T-helper 9 cell (primary cell): ENCODE measurements at places on chromosomes 7 and 10.

GRCh38 chr7:6246251-6246917, 26.0 kb downstream of the CYTH3 start:
- no peak for DNase-seq

GRCh38 chr10:91796331-91797047, 1.7 kb upstream of the TNKS2 start:
- peak; percentile 41 for DNase-seq

DNA sequence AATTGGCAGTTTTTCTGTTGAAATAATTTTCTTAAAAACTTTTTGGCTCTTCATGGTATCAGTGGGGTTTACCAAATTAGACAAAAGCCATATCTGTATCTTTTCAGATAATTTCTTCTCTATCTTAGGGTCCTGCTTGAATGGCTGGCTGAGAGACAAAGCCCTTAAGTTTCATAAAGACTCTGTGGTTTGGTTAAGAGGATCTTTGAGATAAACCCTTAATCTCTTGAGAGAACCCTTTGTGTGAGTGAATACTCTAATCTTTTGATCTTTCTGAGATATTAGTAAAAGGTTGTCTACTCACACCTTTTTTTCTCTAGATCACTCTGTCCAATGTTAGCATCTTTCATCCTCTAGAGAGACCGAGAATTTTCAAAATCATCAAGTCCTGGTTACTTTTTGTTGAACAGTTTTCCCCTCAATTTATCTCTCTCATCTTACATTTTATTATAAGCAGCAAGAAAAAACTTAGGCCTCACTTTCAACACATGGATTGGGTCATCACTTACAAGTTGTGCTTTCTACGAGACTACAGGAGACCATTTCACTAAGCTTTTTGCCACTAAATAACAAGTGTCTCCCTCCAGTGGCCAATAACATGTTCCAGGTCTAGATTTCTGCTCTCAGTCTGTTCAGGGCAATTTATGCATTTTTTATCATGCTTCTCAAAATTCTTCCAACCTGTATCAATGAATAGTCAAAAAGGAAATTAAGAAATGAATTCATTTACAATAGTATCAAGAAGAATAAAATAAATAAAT, 28.4 kb downstream of the DNAJC9 start:
- DNase-seq = no peak

GRCh38 chr10:29850371-29850770, 209.0 kb downstream of the JCAD start:
- no peak for DNase-seq

- DNase-seq = no peak
These were observed 219.0 kb downstream of the ADRA2A start for GRCh38 chr10:111295788-111296187.

DNA sequence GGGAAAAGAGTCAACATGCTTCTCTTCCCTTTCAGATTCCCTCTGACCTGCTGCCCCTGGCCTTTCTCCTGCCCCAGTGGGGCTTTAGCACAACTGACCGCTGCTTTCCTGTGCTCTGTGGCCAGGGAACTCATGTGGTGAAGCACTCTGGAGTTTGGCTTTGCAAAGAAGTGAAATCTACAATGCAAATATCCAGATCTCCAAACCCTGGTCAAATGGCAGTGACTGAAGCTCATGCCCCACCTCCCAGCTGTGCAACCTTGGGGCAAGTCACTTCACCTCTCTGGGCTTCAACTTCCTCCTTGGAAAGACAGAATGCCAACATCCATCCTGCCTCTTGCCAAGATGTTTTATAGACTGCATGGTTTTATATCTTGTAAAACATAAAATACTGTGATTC, 157.8 kb downstream of the NEURL1 start:
- DNase-seq = no peak

GRCh38 chr10:35564341-35564968, 40.7 kb upstream of the GJD4 start:
- DNase-seq = no peak
